Spleen (tissue), 13 donors: ENCODE measurements at places on chromosomes 3 and 15. TPM values are rescaled to one million over a fixed set of nuclear protein-coding genes. Genes with fewer than 3 reads are reported as not detected.

ADCY5 gene
- 12.0 TPM for total RNA-seq

LAMB2 gene
- 223 TPM for total RNA-seq

DNA sequence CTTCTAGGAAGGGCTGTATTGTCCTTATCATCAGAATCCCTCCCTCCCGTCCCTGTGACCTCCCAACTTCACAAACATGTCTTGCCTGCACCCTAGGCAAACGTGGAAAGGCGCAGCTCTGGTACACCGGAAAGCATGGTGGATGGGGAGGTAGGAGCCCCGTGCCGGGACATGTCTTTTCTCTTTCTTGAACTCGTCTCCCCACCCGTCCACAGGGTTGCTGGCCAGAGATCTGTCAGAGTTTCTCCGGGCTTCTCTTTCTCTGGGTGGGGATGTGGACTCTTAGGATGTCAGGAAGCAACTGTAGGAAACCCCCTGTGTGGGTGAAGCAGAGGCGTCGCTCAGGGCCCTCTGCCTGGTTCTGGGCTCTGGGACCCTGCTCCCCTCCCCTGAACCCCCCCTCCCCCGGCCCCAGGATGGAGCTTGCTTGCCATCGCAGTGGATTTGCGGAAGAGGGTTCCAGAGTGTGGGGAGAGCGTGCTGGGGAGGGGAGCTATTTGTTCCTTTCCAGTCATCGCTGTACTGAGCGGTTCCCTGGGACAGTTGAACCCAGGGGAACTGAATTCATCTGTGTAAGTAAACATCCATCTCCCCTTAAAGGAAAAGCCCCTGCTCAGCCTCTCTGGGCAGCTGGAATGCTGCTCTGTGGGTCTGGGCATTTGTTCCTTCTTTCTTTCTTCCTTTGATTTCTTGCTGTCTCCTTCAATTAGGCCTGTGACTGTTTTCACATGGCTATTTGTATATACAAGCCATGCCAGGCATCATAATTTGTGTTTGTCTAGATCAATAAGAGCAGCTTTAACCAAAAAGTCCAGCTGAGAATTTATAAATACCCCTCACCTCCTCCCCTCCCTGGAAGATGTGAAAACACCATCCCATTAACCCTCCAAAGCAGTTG lies 72.8 kb downstream of the SMAD3 start:
- no peaks in the 10 kb centered on the region for H3K27me3 ChIP-seq
- H3K4me1 ChIP-seq, result peaks cover 88% of the 10 kb centered on the region
- no peaks in the 10 kb centered on the region for H3K36me3 ChIP-seq

DNA sequence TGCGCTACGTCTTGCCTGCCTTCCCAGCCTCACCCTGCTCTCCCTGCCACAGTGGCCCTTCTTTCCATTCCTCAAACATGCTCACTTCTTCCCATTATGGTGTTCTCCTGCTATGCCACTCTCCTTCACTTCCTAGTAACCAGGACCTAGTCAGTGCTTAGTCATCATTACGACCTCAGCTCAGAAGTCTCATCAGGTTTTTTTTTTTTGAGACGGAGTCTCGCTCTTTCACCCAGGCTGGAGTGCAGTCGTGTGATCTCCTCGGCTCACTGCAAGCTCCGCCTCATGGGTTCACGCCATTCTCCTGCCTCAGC lies 149.5 kb downstream of the GREM1 start:
- no peaks in the 10 kb centered on the region for H3K36me3 ChIP-seq
- no peaks in the 10 kb centered on the region for H3K27me3 ChIP-seq
- H3K27ac ChIP-seq, result no peak overlapping the region
- no peak overlapping the region for H3K4me3 ChIP-seq
- DNase-seq, result no peak

DNA sequence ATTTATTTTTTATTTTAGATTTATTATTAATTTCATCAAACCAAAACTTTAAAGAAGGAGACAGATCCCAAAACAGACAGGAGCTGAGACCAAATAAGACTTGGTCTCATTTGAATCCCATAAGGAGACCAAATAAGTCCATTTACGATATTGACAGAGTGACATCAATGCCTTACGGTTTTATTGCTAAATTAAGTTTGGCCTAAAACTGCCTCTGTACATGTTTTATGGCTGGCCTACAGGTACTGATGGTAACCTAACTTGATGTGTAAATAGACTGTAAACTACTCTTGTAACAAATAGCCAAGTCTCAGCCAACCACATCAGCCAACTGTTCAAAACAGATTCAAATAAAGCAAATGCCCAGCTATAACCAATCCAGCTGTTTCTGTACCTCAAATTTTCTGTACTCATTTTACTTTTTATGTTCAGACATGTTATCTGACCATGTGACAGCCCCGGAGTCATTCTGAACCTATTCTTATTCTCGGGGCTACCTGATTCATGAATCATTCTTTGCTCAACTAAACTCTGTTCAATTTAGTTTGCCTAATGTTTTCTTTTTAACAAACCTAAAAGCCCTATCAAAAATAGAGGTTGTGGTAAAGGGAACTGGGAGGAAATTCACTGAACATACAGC lies 89.4 kb upstream of the CDAN1 start:
- no peak for DNase-seq
- no peak overlapping the region for H3K27ac ChIP-seq
- H3K36me3 ChIP-seq, result peaks cover 68% of the 10 kb centered on the region
- no peaks in the 10 kb centered on the region for H3K27me3 ChIP-seq
- no peak overlapping the region for H3K4me3 ChIP-seq

DNA sequence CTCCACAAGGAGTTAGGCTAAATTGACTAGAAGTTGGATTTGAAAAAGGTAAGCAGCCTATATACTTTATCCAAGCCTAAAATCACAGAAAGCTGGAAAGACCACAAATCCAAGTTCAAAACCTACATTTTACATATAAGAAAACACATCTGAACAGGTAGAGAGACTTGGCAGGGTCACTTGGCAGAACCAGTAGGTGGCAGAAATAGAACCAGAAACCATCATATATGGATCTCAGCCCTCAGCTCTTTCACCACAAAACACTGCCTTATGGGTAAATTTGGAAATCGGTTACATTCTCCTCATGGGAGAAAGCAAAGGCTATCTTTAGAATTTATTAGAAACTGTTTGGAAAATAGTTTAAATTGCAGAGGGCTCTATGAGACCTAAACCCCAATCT lies 44.2 kb downstream of the MKRN2 start:
- no peaks in the 10 kb centered on the region for H3K4me1 ChIP-seq
- H3K27me3 ChIP-seq, result no peaks in the 10 kb centered on the region
- no peak overlapping the region for H3K4me3 ChIP-seq
- DNase-seq, result no peak
- H3K36me3 ChIP-seq, result peaks cover 92% of the 10 kb centered on the region

DNA sequence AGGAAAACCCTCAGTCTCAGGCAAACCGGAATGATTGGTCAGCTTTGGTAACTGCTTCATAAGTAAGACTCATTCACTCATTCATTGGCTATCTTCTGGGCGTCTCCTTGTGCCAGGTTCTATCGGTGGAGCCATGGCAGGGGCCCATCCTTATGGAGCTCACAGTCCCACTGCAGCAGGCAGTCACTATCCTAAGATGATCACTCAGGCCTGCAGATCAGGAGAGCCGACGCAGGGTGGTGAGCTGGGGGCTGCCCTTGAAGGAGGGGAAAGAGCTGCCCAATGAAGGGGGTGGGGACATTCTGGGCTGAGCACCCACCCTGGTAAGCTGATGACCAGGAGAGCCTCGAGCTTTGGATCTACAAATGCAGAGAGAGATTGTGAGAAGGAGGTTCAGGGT lies 20.5 kb upstream of the FGD5 start:
- no peak overlapping the region for H3K27ac ChIP-seq
- H3K36me3 ChIP-seq, result no peaks in the 10 kb centered on the region
- DNase-seq, result peak; percentile 29

DNA sequence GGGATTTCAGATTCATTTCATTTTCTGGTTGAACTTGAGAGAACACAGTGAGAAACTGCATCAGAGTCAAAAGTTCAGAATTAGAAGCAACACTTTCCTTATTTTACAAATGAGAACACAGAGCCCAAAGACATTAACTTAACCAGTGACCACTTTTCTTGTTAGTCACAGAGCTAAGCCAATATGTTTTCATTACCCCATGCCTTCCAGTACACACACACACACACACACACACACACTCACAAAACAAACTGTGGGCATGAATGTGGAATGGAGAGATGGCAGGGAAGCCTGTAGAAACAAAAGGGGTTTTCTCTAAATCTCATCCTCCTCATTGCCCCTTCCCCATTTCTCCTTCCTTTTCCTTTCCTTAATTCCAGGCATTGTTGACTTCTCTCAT lies 267.4 kb upstream of the GADL1 start:
- DNase-seq, result no peak
- no peaks in the 10 kb centered on the region for H3K36me3 ChIP-seq
- H3K27me3 ChIP-seq, result no peaks in the 10 kb centered on the region
- no peak overlapping the region for H3K27ac ChIP-seq

DNA sequence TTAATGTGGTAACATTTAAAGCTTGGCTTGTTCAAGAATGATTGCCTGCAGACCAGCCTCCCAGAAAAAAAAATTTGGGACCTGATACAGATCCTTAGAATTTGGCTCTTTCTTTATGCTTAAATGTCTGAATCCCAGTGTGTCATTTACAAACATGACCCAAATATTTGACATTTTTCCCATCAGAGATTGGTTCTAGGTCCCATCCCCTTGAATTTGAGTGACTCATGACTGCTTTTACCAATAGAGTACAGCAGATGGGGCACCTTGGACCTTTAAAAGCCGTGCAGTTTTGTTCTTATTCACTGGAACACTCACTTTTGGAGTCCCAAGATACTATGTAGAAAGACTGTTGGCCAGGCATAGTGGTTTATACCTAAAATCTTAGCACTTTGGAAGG lies 231.6 kb downstream of the ZIC1 start:
- no peaks in the 10 kb centered on the region for H3K36me3 ChIP-seq
- no peak for DNase-seq
- no peak overlapping the region for H3K27ac ChIP-seq
- no peaks in the 10 kb centered on the region for H3K4me1 ChIP-seq
- no peaks in the 10 kb centered on the region for H3K27me3 ChIP-seq

DNA sequence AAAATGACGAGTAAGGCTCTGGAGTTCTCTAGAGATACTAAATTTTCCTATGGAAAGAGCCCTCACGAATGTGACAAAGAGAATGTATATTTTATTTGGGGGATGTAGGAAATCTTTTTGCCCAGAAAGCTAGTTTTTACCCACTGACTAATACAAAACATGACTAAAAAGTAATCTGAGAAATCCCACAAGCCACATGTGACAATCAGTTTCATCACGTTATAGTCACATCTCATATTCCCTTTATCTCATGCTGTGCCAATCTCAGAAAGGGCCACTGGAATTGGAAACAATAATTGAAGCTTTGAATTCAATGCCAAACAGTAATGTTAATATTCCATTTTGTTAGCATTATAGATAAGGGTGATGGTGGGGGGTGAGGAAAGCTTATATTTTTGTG lies 509.0 kb upstream of the GOLIM4 start:
- no peaks in the 10 kb centered on the region for H3K27me3 ChIP-seq
- no peaks in the 10 kb centered on the region for H3K4me1 ChIP-seq
- DNase-seq, result no peak
- H3K36me3 ChIP-seq, result no peaks in the 10 kb centered on the region
- no peak overlapping the region for H3K27ac ChIP-seq

- no peaks in the 10 kb centered on the region for H3K27me3 ChIP-seq
- H3K36me3 ChIP-seq, result no peaks in the 10 kb centered on the region
- no peaks in the 10 kb centered on the region for H3K4me1 ChIP-seq
- no peak overlapping the region for H3K4me3 ChIP-seq
- H3K27ac ChIP-seq, result no peak overlapping the region
These were observed 166.1 kb downstream of the ZNF621 start for GRCh38 chr3:40690749-40691451.

GRCh38 chr3:63279005-63279841 lies 1.1 kb downstream of the SYNPR start:
- no peaks in the 10 kb centered on the region for H3K36me3 ChIP-seq
- peaks cover 20% of the 10 kb centered on the region for H3K27me3 ChIP-seq
- no peak overlapping the region for H3K27ac ChIP-seq
- DNase-seq, result no peak
- H3K4me1 ChIP-seq, result no peaks in the 10 kb centered on the region

DNA sequence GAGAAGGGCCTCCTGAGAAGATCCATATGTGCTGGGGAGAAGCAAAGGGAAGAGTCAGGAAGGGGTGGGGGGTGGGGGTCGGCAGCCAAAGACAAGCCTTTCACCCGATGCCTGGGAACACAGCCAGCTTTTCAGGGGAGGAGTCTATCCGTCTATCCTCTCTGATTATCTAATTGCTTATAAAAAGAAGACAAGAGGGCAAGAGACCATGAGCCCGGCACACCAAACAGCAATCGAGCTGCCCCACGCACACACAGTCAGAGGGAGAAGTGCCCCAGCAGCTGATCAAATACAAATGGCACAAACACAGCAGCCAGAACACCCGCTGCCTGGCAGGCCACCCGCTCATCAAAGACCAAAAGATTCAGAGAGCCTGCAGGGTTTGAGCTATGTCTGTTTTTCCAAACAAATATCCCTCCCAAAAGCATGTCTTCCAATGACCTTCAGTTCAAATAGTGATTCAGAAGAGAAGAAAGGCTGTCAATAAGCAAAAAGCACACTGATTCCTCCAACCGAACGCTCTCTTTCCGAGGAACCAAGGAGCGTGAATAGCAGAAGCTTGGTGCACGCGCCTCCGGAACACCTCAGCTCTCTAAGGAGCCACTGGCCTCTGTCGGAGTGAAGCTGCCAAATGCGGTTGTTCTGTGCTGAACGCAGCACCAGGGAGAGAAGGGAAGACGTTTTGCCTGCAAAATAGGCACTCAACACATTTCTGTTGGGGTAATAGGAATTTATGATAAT lies 419.2 kb downstream of the OCA2 start:
- no peak for DNase-seq
- H3K4me3 ChIP-seq, result no peak overlapping the region
- no peaks in the 10 kb centered on the region for H3K36me3 ChIP-seq
- H3K4me1 ChIP-seq, result no peaks in the 10 kb centered on the region
